ENCODE measurements at places on chromosomes 4 and X.

- no peak for DNase-seq
These were observed 2.8 kb downstream of the VEGFC start for GRCh38 chr4:176789955-176790354.

GRCh38 chr4:141174457-141174856 is 41.2 kb upstream of the RNF150 start:
- DNase-seq, result no peak

GRCh38 chr4:168919706-168920324 is 90.2 kb downstream of the CBR4 start:
- DNase-seq, result no peak

DNA sequence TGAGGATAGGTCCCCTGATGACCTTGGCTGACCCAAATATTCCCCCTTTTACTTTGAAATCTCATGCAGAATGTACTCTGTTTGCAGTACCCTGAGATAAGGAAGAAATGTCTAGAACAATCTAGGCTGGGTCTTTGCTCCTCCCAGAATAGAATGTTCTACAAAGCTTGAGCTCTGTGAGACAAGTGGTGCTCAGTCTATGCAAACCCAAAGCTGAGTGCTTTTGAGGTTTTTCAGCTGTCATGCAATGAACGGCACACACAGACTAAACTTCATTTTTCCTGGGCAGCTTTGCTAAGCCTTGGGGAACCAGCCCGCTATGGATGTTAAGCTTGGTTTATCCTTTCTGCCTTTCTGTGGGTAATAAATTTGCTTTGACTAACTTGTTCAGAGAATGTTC is 513.6 kb downstream of the FAT4 start:
- DNase-seq, result no peak

- no peak for DNase-seq
These were observed 102.1 kb upstream of the AP1S2 start for GRCh38 chrX:15956681-15957080.

- no peak for DNase-seq
These were observed at the start of gene SMIM9 for GRCh38 chrX:154834562-154834961. Gene SMIM9, minus strand, starts transcription at chrX:154834662. Its CDS starts 3,806 bp downstream, at chrX:154830856.

GRCh38 chrX:10010686-10011085 is 43.5 kb downstream of the CLDN34 start:
- no peak for DNase-seq

- DNase-seq, result no peak
These were observed 18.6 kb downstream of the RXFP1 start for GRCh38 chr4:158540125-158540907.

DNA sequence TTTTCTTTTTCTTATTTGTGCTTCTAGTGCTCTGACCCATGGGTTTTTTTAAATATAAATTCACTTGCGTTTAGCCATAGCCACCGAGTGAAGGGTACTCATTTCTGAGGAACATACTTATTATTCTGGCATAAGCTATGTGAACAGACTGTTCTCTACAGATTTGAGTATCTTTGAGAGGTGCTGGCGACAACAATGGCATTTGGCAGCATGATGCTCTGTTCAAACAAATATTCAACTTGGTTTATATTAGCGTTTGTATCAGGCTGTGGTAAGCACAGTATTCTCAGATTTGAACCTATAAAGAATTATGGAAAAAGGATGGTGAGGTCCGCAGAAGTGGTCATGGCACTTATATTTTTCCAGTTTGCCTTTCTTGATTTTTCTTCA is 108.7 kb upstream of the LIMCH1 start:
- DNase-seq, result no peak

- no peak for DNase-seq
These were observed 116.7 kb downstream of the GPC3 start for GRCh38 chrX:133868682-133869081.

DNA sequence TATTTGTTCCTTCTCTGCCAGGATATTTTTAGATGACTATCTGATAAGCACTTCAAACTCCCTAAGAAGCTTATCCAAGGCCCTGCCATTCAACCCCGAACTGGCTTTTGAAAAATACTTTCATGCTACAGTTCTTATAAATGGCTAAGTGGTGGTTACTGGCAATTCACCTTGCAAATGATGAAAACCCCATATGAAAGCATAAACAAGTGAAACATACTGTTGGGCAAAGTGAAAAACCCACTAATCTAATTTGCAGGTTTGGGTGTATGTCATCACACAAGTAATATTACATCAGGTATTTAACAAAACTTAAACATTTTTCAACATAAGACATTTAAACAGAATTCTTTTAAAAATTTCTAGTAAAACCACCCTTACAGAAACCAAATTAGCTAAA is 31.1 kb downstream of the TAPT1 start:
- no peak for DNase-seq

DNA sequence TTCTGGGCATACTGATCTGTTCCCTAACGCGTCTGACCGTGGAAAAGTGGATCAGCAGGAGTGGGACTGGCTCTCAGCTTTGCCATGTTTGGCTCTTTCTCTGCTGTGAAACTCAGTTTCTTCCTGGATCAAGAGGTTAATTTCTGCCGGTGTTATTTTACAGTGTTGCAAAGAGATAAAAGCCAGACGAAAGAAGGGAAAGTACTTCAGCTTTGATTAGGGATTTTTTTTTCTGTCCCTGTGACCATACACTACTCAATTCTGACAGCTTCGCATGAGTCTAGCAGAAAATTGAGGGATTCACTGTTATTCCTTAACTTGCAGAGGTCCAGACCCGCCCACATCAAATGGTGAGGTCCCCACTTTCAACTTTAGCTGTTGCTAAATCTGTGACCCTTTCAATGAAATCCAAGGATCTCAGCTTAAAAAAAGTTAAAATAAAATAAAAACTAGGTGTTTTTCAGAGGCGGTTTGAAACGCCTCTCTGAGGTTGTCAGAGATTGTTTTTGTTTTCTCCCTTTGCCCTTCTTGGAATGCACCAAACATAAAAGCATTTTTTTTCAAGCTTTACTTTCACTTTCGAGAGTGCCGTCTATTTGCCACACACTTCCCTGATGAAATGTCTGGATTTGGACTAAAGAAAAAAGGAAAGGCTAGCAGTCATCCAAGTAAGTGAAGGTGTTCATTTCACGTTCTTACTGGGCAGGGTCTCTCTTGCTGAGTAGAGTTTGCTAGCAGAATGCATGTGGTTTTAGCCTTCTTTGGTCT is at the start of gene TLR3:
Gene TLR3, plus strand, starts transcription at position 576 of the 768 bp plus-strand sequence. CDS start 7,464 bp downstream, outside the sequence.
- no peak for DNase-seq

DNA sequence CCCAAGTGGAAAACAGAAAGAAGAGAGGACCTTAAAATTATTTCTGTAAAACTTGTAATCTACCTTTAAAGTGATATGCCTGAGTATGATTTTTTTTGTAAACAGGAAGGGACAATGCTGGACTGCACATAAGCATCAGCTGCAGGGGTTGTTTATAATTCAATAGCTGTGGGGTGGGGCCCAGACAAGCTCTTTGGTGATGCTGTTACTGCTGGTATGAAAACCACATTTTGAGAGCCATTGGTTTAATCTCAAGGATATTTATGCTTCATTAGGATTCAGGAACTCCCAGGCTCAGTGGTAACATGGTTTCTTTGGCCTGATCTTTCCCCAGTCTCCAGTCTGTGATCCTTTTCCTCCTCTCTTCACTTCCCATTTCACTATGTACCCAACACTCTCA is 34.3 kb upstream of the GRPR start:
- no peak for DNase-seq

DNA sequence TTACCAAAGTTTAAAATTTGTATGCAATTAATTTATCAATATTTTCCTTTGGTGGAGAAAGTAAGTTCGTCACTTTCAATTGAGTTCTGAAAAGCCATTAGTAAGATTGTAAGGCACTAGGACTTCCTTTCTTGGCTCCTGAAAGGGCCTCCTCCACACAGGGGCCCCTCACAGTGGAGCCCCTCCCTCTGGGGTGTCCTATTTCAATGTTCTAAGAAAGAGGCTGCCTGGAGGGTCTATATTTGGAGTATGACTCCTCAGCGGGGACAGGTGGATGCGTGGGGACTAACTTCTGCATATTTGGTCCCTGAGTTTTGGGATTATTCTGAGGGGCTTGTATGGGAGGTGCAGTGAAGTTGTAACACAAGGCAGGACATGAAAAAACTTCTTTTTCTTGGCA is 1.6 kb upstream of the ARMCX4 start:
- DNase-seq, result no peak

- DNase-seq, result no peak
These were observed at the start of gene ANOS1 for GRCh38 chrX:8731559-8732395. Gene ANOS1, minus strand, starts transcription at chrX:8732137. Its CDS starts 101 bp downstream, at chrX:8732036.

GRCh38 chrX:155995321-155995875 is 2.1 kb upstream of the IL9R start:
- DNase-seq, result no peak

GRCh38 chrX:69195192-69195591 is 29.9 kb upstream of the PJA1 start:
- no peak for DNase-seq

DNA sequence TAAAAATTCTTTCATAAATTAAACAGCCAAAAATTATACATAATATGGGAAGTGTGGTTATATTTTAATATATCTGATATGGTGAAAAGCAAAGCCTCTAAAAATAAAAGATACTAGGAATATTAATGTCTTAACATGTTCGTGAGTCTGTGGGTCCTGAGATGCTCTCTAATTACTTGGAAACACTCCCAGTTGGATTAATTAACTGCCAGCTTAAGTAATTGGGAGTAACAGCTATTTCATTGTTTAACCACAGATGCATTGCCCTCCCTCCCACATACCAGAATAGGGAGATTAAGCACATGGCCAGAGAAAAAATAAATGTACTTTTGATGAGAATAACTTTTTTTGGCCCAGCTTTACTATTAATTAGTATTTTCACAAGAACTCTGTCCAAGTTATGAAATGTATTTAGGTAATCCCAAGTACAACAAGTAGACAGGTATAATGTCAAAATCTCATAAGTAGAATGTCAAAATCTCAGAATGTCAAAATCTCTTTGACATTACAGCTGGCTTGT is 79.7 kb downstream of the BTC start:
- DNase-seq, result no peak

- DNase-seq, result no peak
These were observed 315.2 kb downstream of the PCDH10 start for GRCh38 chr4:133464311-133464710.

DNA sequence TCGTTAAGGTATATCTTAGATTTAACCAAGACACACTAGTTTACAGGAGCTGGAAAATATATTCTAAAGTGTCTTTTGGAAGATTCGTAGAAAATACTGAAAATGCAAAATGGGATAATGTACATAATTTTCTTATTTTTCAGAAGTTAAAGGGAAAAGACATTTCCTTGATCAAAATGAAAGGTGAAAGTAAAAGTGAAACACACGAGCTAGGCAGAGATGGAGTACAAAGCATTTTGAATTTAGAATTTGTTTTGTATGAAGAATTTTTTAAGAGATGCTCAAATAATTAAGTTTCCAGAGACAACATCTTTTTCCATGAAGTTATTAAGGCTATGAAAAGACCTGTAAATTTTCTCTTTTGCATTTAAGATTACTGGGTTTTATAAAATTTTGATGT is 2192.6 kb upstream of the AGA start:
- no peak for DNase-seq

GRCh38 chr4:178941975-178942374 is 1499.7 kb upstream of the AGA start:
- DNase-seq, result no peak

- no peak for DNase-seq
These were observed 130.8 kb downstream of the CPZ start for GRCh38 chr4:8723222-8723980.

- DNase-seq, result no peak
These were observed 340.9 kb upstream of the FGF13 start for GRCh38 chrX:139052461-139052860.

DNA sequence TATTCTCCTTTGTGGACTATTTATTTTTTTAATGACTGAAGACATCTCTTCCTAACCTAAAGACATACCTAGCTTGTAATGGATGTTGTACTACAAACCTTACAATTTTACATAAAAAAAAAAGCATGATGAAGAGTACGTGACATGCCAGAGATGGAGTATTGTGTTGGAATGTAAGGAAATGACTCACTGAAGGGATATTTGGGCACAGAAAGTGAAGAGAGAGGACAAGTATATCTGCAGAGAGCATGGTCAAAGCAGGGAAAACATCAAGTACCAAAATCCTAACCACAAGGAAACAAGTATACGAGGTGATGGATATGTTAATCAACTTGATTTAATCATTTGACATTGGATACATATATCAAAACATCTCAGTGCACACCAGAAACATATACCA is 1051.4 kb upstream of the PRKX start:
- DNase-seq, result no peak

GRCh38 chrX:45435481-45435880 is 234.8 kb upstream of the DIPK2B start:
- no peak for DNase-seq

GRCh38 chr4:168648929-168649328 is 152.1 kb downstream of the PALLD start:
- DNase-seq, result no peak

All from AG09319 (cell line).